ENCODE measurements at places on chromosomes 6 and 20.

- no peak for DNase-seq
Observed at GRCh38 chr6:189676-190075, 102.6 kb upstream of the DUSP22 start.

DNA sequence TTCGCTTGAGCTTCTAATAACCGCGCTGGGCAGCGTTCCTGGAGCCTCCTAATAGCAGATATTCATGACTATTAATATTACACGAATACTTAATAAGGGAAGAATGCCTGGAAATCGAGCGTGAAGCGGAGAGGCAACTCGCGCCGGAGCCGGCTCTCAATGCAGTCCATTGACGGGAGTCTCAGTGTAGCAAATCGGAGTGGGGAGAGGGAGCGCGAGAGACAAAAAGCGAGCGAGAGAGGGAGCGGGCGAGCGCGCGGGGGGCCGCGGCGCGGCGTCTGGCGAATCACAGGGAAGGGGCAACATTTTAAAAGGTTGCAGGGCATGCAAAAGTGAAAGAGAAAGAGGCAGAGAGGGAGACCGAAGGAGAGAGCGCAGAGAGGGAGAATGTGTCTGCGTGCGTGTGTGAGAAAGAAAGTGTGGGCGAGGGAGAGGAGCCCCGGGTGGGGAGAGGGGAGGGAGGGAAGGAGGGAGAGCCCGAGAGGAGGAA, 2.9 kb downstream of the TFAP2A start:
- peak; percentile 59 for DNase-seq

DNA sequence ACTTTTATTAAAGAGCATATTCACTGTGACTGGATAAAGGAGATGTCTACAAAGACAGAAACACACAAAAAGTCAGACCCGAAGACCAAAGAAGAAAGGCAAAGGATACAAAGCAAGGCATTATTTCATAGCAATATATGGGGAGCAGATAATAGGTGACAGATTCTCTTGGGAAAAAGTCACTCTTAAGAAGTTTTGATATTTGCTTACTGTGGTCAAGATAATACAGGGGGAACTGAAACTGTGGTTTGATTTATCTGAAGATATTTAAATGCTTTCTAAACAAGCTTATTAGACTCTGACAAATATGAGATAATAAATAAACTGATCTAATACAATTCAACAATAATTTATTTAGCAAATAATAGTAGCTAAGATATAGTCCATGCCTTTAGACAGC, 14.7 kb downstream of the CYP39A1 start:
- DNase-seq: no peak

DNA sequence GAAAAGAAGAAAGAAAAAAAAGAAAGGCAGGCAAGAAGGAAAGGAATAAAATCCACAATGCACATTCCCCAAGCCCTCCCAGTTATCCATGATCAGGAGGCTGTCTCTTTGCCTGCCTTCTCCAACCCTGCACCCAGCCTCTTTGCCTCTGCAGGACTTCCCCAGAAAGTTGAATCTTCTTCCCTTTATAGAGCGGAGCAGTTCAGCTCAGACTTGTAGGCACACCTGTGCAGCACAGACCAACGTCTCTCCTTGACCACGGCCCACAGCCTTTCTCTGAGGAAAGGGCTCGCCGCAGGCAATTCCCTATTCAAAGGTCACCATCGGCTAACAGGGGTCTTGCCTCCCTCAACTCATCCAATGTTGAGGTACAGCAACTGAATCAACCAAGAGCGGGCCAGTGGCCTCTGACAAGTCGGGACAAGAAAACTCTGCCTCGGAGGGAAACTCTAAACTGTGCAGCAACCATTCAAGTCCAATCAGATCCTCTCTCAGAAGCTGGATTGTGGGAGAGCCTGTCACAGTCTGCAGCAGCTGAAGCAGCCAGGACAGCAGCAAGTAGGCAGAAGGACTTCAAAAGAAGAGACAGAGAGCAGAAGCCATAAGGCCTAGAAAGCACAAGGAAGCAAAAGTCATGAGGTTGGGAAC, 529.2 kb upstream of the JARID2 start:
- DNase-seq: no peak

DNA sequence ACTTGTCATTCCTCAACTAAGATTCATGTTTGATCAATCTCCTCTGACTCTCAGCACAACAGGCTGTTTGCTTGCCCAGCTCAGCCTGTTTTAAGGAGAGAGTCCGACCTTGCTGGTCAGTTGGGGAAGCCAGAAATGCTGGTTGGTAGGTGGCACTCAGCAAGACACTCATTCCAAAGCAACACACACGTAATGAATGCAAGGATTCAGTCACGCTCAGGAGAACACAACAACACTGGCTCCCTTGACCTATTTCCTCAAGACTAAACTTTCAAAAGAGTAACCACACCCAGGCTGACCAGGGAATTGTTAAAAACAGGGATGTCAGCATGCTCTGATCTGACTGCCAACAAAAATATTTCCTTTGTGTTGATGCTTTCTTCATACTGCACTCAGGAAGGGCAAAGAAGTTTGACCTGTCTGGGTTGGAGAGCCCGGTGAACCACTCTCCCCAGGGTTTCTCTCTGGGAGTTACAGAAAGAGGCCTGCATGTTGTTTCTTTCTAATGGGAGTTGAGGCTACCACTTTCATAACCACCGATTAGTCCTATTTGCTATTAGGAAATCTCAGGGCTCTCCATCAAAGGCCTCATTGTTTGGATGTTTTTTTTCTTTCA, 25.6 kb upstream of the PREP start:
- peak; percentile 94 for DNase-seq

GRCh38 chr6:5672581-5673011, 334.1 kb downstream of the NRN1 start:
- DNase-seq: peak; percentile 91

GRCh38 chr6:165949324-165949723, 218.3 kb downstream of the TBXT start:
- no peak for DNase-seq

DNA sequence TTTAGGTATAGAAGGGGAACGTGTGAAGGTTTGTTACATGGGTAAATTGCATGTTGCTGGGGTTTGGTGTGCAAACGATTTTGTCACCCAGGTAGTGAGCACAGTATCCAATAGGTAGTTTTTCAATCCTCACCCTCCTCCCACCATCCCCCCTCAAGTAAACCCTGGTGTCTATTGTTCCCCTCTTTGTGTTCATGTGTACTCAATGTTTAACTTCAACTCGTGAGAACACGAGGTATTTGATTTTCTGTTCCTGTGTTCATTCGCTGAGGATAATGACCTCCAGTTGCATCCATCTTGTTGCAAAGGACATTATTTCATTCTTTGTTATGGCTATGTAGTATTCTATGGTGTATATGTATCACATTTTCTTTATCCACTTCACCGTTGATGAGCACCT, 11.6 kb upstream of the VNN1 start:
- no peak for DNase-seq

- DNase-seq: peak; percentile 88
Observed at GRCh38 chr6:35583893-35584688, 71.4 kb upstream of the TULP1 start.

GRCh38 chr6:107811591-107812218, 12.4 kb downstream of the SCML4 start:
- DNase-seq: no peak

GRCh38 chr6:11485271-11485670, 52.3 kb upstream of the TMEM170B start:
- no peak for DNase-seq

DNA sequence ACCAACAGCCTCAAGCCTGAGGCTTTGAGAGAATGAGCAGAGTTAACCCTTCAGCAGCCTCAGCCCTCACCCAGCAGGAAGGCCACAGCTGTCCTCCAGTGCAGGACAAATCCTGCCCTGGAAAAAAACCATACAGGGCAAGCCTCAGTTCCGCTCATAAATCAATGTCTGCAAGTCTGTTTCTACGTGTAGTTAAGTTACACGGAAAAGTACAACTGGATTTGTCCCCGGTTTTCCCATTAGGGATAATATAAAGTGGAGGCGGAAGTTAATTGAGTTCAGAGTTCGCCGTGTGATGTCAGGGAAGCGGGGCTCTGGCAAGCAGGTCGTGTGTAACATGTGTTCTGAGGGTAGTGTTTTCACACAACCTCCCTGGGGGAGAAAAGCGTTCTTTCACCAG, 44.2 kb upstream of the EYA2 start:
- DNase-seq: no peak

DNA sequence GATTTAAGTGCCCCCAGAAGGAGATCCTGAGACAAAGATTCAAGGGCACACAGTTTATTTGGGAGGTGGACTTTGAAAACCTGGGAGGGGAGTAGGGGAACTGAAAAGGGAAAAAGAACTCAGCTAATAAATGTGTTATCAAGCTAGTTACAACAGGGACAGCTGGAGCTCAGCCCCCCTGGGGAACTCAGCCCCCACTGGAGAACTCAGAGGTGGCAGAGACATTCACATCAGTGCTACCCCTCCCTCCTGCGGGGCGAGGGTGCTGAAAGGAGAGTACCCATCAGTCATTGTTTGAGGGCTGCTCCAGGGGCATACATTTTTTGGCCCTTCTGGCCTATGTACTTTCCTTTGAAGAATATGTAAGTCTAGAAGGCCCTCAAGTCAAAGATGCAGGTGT, 101.4 kb downstream of the LRFN2 start:
- no peak for DNase-seq

DNA sequence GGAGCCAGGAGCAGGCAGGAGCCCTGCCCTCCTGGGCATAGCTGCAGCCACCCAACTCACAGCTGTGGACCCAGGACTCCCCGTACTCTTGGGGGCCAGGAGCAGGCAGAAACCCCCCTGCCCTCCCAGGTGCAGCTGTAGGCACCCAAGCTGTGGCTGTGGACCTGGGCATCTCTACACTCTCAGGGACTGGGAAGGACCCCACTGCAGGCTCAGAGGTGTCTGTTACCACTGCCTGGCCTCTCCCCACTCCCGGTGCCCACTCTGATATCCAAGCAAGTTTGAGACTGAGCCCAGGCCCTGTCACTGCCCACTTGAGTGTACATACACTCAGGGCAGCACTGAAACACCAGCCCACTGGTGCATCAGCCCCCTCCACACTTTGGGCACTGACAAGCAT, 193.5 kb upstream of the MANEA start:
- no peak for DNase-seq

DNA sequence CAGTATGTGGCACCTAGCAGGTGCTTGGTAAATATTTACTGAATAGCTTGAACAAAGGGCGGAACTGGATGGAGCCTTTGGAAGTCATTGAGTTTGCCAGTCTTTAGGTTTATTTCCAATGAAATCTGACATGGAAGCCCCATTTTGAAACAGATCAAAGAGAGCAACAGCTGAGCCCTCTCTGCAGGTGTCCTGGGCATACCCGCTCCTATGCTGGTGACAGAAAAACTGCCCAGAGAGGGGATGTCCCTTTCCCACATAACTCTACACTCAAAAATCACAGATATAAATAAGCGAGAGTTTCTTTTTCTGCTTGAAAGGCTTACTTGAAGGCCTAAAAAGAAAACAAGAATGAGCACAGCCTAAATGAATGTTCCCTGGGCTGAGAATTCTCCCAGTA, 53.0 kb upstream of the RALY start:
- no peak for DNase-seq

- no peak for DNase-seq
Observed at GRCh38 chr6:119259027-119259426, 90.5 kb downstream of the MAN1A1 start.

GRCh38 chr6:150881911-150882481, 16.5 kb downstream of the MTHFD1L start:
- peak; percentile 95 for DNase-seq

- DNase-seq: peak; percentile 12
Observed at GRCh38 chr6:125471667-125472066, 169.9 kb upstream of the HDDC2 start.

DNA sequence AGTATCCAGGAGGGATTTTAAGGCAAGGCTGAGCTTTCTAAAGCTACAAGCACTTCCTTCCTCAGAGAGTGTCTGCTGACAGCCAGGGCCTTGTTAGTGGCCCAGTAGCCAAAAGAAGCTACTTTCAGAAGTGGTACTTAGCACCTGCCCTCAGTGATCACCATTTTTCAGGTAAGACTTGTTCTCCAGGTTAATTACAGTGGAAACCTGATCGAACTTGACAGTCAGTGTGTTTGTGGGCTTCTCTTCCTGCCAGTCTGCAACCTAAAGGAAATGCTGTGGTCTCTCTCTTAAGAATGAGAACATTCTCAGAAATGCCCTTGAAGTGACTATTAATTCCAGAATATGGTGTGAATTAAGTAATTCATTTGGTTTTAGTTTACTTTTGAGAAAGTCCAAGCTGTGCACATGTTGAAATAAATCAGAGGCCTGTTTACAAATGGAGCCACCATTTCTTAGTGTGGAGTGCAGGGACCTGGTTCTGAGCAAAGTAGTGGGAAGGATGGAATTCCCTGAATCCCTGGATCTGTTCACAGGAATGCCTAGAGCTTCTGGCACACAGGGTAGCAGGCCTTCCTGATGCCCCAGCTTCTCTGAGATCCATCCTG, 185.3 kb upstream of the AGPAT4 start:
- no peak for DNase-seq

- DNase-seq: no peak
Observed at GRCh38 chr6:53822401-53823125, 27.8 kb downstream of the LRRC1 start.

DNA sequence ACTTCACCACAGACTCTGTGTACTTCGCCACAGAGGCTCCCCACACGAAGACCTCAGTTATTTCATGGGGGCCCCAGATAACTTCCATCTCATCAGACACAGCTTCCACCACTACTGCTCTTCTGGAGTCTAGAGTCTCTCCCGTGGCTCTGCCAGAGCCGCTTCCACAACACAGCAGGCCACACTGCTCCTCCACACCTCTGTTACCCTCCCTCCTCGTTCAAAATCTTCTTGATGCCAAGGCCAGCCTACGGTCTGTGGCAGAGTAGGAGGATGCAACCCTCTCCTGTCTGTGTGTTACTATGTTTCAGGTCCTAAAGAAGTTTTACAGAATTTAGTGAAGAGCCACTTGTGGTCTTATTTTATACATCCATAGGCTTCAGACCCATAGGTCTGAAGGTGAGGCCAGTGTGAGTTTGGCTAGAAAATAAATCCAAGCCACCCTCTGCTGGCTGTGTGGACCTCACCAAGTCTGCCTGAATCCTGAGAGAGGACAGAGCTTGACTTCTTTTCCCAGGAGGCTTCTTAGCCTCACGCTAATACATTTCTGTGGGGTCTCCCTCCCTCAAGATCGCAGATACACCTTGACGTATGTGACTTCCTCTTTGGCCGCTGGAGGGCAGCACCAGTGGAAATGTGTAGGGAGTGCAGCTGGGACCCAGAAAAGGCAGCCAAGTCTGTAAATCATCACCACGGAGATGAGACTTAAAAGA, 197.7 kb downstream of the FAXC start:
- DNase-seq: peak; percentile 39

GRCh38 chr20:50415516-50416268, 94.5 kb upstream of the PTPN1 start:
- peak; percentile 89 for DNase-seq

- no peak for DNase-seq
Observed at GRCh38 chr20:19000078-19000477, 186.5 kb downstream of the SCP2D1 start.

Measured in choroid plexus epithelial cell (primary cell).